ENCODE measurements at places on chromosomes 7 and 10. TPM values are rescaled to one million over a fixed set of nuclear protein-coding genes. Genes with fewer than 3 reads are reported as not detected.

The NUDT1 gene
- total RNA-seq = 12.1 TPM

The UBTD1 gene
- 84.6 TPM for total RNA-seq

The MSMB gene
- total RNA-seq = not detected

The CRHR2 gene
- total RNA-seq = not detected
